NCI-H460 (cell line): ENCODE measurements at places on chromosomes 3 and 15.
A peak's percentile ranks its signal among the peaks of the same experiment; 100 is the strongest.

- no peak for DNase-seq
Observed at GRCh38 chr15:77980098-77980497, 97.4 kb downstream of the TBC1D2B start.

DNA sequence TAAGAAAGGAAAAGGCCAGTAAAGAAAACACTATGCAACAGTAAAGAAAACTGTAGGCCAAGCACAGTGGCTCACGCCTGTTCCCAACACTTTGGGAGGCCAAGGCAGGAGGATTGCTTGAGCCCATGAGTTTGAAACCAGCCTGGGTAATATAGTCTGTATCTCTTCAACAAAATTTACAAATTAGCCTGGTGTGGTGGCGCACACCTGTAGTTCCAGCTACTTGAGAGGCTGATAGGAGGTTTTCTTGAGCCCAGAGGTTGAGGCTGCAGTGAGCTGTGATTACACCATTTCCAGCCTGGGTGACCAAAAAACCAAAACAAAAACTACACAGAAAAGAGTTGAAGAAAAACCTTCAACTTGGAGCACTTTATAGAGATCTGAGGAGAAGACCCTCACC is 31.8 kb downstream of the DAG1 start:
- DNase-seq: no peak

DNA sequence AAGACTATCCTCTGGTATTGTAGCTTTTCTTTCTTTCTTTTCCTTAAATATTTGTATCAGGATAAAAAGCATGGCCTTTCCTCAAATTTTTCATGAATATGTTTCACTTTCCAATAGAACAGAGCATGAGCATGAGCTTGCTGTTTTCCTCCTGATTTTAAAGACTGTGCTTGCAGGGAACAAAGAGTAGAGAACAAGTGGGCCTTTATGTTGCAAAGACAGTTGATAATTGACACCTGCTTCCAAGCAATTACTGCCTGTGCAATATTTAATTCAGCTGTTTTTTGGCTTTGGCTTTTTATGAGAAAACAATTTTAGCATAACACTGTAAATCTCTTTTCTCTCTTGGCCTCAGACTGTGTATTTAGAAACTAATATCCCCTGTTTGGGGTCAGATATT is 263.6 kb upstream of the AZI2 start:
- no peak for DNase-seq

DNA sequence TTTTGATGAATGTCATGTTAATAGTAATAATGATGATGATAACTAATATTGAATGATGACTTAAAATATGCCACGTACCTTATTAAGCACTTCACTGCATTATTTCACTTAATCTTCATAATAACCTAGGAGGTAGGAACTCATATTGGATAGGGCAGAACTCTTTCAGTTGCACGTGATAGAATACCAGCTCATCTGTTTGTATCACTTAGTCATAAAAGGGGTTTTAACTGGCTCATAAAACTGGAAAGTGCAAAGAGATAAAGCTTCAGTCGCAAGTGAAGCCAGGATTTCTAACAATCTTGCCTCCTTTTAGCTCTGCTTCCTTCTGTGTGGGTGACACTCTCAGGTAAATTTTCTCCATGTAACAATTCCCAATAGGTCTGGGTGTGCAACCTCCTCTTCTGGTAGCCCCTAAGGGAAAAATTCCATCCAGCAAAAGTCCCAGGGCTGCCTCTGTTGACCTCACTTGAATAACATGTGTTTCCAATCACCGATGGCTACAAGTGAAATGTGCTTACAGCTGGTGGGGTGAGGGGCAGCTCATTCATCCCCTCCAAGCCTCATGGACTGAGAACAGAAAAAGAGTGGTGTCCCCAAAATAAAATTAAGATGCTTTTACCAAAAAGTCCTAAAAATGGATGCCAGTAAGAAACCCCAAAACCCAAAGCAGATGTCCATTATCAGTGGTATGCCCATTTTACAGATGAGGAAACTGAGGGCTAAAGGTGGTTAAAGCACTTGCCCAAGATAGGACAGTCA is 9.3 kb downstream of the GXYLT2 start:
- no peak for DNase-seq

DNA sequence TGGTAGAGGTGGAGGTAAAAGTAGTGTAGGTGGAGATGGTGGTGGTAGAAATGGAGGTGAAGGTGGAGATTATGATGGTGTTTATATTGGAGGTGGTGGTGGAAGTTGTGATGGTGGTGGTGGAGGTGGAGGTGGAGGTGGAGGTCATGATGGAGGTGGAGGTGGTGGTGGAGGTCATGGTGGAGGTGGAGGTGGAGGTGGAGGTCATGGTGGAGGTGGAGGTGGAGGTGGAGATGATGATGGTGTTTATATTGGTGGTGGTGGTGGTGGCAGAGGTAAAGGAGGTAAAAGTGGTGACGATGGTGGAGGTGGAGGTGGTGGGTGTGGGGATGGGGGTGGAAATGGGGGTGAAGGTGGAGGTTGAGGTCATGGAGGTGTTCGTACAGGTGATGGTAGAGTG is 107.8 kb downstream of the ASB7 start:
- DNase-seq: no peak

GRCh38 chr3:4426261-4426781 is 40.7 kb downstream of the SUMF1 start:
- no peak for DNase-seq

DNA sequence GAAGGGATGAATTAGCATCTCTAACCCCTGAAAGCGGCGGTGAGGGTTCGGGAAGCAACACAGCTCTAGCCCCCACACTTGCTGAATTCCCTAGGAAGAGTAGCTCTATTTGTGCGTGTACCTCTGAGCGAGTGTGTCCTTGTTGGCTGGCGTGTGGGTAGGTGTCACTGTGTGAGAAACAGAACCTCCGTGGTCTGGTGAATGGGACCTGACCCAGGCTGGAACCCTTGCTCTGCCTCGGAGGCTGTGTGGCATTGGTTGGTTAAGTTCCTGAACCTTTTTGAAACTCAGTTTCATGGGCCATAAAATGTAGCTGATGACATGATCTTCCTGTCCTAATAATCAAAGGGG is 414 bp upstream of the TMEM115 start:
- no peak for DNase-seq

DNA sequence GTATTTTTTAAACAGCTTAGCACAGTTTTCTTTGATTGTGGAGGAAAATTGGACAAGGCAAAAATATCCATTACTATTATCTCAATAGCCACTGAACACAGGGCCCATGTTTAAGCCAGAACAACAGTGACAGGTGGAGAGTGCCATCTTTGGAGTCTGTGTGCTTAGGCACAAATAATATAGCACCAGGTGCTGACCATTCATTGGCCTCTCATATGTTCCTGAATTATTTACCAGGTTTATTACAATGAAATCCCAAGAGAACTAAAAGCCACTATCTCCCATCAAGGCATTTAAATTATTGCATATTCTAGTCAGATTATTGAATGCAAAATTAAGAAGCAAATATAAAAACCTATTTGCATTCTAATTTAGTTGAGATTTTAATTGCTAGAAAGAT is 39.6 kb downstream of the GPR156 start:
- DNase-seq: no peak

- peak; percentile 62 for DNase-seq
Observed at GRCh38 chr3:50189274-50189673, 2.1 kb upstream of the GNAT1 start.

- no peak for DNase-seq
Observed at GRCh38 chr3:100149130-100149529, 34.8 kb upstream of the FILIP1L start.

- no peak for DNase-seq
Observed at GRCh38 chr3:194606163-194606562, 27.1 kb downstream of the TMEM44 start.

DNA sequence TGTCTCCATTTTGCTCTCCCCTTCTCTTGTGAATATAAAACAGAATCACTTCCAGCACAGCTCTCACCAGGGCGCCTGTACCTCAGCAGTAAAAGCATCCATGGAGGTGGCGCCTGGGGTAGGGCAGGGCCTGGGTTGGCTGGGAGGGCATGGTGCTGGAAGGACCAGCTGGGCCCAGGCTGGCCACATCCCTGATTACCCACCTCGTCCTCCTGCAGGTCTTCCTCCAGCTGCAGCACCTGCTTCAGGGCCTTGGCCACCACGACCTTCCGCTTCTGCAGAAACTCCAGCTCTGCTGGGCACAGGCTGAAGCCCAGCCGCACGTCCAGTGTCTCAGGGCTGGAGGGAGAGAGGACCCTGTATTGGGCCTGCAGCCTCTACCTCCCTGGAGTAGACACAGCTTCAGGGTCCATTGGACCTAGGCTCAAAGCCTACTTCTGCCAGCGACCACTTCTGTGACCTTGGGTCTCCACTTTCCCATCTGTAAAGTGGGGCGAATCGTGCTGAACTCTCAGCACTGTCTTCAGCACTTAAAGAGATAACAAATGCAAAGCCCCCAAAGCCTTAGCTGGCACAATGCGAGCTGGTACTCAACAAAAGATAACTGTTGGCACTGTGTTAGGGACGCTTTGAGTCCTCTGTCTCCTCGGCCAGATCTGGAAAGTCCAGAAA is 23.8 kb downstream of the PLA2G4E start:
- DNase-seq: no peak

DNA sequence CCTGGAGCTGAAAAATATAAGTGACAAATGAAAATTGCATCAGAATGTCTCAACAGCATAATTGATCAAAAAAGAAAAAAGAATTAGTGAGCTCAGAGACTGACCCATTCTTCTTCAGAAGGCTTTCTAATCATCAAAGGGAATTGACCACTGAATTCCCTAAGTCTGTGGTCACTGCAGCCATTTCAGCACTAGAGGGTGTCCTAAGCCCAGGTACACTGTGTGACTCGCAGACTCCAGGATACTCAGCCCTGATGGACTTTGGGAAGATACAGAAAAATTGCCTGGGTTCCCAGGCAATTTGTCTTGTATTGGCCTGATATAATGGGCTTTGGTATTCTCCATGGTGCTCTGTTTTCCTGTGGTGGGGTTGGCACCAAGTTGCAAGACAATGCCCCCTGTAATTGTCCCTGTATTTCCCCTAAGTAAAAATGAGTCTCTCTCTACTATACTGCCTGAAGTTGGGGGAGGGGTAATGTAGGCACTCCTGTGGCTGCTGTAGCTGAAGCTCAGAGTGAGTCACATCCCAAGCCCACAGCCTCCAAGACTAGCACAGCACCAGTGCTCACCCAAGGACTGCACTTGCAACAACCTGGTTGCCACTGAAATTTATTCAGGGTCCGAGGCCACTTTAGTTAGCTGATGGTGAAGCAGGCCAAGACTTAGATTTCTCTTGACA is 256.0 kb upstream of the STAC start:
- DNase-seq: peak; percentile 54

- DNase-seq: no peak
Observed at GRCh38 chr3:10561946-10562560, 56.7 kb upstream of the ATP2B2 start.

- peak; percentile 22 for DNase-seq
Observed at GRCh38 chr3:35184775-35185174, 454.6 kb upstream of the ARPP21 start.

- no peak for DNase-seq
Observed at GRCh38 chr3:40432793-40433192, 24.3 kb upstream of the RPL14 start.

DNA sequence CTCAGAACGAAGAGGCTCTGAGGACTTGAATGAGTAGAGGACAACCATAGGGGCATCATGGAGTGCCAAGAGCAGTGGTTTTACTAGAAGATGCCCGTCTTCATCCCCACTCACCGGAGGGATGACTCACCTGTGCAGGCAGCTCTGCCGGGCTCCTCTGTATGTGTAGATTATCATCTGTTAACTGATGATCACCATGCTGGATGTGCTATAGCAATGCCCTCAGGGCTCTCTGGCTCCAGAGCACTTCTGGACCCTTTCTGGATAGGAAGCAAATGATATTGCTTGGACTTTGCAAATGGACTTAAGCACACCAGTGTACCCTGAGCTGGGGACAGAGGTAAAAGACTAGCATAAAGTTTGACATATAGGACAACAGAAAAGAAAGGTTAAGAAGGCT is 10.2 kb upstream of the TGFBR2 start:
- DNase-seq: no peak

GRCh38 chr15:83919319-83919830 is 265.5 kb downstream of the ADAMTSL3 start:
- DNase-seq: no peak

DNA sequence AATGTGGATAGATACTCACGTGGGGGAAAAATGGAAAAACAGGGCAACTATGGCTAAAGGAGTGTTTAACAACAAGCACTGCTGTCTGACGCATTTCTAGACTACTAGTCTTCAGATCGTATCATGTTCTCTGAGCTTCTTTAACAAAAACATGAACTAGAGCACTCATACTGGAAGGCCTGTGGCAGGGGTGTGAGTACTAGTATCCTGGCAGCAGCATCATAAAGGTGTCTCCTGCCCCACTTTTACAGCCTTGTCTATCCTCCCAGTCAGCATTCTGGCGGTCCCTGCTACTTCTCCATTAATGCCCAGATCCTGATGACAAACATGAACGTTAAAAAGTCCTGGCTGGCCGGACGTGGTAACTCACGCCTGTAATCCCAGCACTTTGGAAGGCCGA is 4.0 kb downstream of the FMN1 start:
- DNase-seq: no peak

- no peak for DNase-seq
Observed at GRCh38 chr3:141602706-141603105, 115.9 kb downstream of the RASA2 start.

DNA sequence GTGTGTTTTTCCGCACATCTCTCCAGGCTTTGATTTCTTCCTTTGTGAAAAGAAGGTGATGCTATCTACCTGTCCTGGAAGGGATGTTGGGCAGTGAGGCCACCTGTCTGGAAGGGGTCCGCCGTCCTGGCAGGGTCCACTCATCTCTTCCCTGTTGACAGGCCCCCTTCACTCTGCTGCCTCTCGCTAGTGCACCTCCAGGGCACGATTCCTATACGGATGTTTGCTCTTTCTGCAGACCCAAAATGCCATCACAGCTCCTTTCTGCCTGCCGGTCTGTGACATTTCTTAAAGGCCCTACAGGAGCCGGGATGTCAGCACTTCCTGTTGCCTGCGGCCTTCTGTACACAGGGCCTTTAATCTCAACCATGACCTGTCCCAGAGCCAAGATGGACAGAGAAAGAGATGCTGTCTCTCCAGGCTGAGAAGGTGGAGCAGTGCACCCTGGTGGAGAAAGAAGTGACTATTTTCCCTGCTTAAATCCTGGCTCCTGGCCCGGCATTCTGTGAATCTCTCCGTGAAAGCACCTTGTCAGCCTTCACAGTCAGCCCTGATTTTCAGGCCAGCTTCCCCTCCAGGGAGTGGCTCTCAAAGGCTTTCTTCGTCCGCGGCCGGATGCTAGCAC is 7.4 kb downstream of the FAM3D start:
- peak; percentile 8 for DNase-seq

DNA sequence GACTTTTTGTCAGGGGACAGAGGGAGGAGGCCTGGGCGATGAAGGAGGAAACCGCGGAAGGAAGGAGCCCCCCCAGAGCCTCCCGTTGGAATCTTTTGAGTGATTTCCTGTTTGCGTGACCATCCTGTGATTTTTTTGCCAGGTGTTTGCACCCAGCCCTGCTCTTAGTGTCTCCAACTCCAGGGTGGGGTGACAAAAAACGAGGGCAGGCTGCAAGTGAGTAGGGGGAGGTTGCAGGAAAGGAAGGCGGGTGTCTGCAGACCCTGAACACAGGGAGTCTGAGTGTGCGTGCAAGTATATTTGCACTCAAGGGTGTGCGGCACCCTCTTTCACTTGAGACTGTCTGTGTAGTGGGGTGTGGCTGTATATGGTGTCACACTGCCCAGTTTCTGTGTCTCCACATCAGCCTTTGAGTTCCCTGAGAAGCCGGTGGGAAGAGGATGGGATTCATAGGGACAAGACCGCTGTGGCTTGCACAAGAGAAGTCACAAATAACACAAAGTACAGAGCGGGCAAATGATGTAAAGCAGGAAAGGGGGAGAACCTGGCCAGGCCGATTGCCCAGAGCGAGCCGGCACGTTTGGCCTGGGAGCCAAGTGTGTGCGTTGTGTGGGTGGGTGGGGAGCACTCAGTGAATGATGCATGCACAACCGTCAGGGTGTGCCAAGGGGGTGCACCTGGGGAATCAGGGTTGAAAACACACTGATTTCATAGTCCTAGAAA is 6.6 kb downstream of the ISLR2 start:
- no peak for DNase-seq
